Naive thymus-derived CD4-positive, alpha-beta T cell (primary cell): ENCODE measurements at places on chromosomes 2 and 18. TPM values are rescaled to one million over a fixed set of nuclear protein-coding genes. Genes with fewer than 3 reads are reported as not detected.
A peak's percentile ranks its signal among the peaks of the same experiment; 100 is the strongest.

RAX gene
- not detected for polyA plus RNA-seq

TEKT4 gene
- not detected for polyA plus RNA-seq

PLA2R1 gene
- polyA plus RNA-seq = not detected

RAB10 gene
- 56.1 TPM for polyA plus RNA-seq

LDLRAD4 gene
- 19.5 TPM for polyA plus RNA-seq

GPR75 gene
- polyA plus RNA-seq = 0.12 TPM

DNA sequence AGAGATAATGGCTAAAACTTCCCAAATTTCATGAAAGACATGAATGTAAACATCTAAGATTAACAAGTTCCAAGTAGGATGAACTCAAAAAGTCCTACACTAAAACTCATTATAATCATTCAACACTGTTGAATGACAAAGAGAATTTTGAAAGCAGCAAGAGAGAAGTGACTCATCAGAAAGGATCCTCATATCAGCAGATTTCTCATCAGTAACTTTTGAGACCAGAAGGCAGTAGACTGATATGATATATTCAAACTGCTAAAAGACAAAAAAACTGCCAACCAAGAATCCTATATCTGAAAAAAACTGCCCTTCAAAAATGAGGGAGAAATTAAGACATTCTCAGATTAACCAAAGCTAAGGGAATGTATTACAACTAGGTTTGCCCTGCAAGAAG is 130.6 kb upstream of the OTX1 start:
- no peaks in the 10 kb centered on the region for H3K27me3 ChIP-seq
- no peak for DNase-seq
- H3K4me1 ChIP-seq = no peaks in the 10 kb centered on the region

DNA sequence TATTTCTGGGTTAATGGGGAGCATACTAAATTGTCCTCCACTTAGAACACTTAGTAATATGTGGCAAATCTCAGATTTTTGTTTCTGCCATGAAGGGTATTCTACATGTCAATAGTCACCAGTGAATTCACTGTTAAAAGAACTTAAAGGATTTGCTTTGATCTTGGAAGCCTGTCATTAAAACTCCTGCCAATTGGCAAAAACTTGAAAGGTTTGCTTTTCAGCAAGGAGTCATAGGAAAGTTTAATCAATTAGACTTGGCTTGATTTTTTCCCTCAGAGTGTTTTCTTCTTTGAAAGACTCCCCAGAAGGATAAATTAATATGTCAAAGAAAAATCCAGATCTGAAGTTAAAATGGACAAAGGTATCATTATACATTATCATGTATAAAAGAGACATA is 671.9 kb upstream of the PKDCC start:
- H3K36me3 ChIP-seq = no peaks in the 10 kb centered on the region
- H3K4me3 ChIP-seq = no peak overlapping the region
- no peak for DNase-seq
- H3K27ac ChIP-seq = no peak overlapping the region
- H3K4me1 ChIP-seq = no peaks in the 10 kb centered on the region
- no peaks in the 10 kb centered on the region for H3K27me3 ChIP-seq

DNA sequence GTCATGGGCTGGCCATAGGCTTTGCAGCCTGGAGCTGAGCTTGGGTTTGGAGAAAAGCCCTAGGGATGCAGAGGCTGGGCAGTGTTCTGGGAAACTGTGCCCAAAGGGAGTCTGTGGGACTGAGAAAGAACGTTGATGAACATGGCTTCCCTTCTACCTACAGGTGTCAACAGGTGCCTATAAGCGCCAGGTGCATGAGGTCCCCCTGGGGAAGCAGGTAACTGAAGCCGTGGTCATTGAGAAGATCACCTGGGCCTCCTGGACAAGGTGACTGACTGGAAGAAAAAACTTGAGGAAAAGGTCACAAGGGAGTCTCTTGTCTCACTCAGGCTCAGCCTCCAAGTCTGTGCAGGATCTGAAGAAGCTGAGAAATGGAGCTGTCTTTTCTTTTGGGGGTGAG is 83.4 kb downstream of the RTN4 start:
- no peak overlapping the region for H3K4me3 ChIP-seq
- peaks cover 11% of the 10 kb centered on the region for H3K36me3 ChIP-seq
- no peak overlapping the region for H3K27ac ChIP-seq
- peaks cover 26% of the 10 kb centered on the region for H3K4me1 ChIP-seq

DNA sequence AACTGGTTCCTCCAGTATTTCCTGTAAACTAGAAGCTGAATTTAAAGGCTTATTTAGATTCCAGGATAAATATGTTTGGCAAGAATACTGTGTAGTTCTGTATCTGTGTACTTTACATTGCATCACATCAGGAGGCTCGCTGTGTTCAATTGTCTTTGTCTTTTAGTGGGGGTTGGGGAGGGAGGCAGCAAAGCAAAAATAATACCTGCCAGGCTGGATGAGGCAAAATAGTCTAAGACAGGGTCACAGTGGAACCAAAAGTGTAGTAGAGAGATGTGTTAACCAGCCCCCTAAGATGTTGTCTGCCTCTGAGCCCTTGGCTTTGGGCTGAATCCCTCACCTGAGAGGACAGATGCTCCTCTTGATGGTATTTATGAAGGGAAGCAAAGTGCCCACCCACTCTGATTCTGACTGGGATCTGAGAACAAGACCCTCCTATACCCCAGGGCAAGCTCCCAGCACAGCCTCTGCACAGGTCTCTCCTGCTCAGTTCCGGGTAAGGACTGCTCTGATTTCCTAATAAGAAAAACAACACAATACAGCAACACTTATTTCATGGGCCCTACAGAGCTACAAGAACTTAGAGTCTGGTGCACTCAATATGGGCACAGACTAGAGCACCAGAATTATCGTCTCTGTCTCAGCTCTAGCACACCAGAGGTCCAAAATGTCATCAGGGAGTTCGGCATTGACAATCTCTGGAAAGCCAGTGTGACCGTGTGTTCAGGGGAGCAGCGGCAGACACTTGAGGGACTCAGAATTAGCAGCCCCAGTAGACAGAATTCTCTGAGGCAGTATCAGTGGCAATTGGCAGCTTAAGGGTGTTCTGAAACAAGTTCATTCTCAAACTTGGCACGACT is 7.2 kb upstream of the AFTPH start:
- H3K4me1 ChIP-seq = no peaks in the 10 kb centered on the region
- no peaks in the 10 kb centered on the region for H3K36me3 ChIP-seq
- no peak overlapping the region for H3K27ac ChIP-seq
- DNase-seq = no peak
- H3K27me3 ChIP-seq = no peaks in the 10 kb centered on the region
- H3K4me3 ChIP-seq = no peak overlapping the region

- no peak for DNase-seq
- no peaks in the 10 kb centered on the region for H3K27me3 ChIP-seq
- H3K4me3 ChIP-seq = no peak overlapping the region
- no peak overlapping the region for H3K27ac ChIP-seq
- no peaks in the 10 kb centered on the region for H3K36me3 ChIP-seq
- no peaks in the 10 kb centered on the region for H3K4me1 ChIP-seq
Observed at GRCh38 chr18:24875777-24876176, 415.3 kb downstream of the HRH4 start.

DNA sequence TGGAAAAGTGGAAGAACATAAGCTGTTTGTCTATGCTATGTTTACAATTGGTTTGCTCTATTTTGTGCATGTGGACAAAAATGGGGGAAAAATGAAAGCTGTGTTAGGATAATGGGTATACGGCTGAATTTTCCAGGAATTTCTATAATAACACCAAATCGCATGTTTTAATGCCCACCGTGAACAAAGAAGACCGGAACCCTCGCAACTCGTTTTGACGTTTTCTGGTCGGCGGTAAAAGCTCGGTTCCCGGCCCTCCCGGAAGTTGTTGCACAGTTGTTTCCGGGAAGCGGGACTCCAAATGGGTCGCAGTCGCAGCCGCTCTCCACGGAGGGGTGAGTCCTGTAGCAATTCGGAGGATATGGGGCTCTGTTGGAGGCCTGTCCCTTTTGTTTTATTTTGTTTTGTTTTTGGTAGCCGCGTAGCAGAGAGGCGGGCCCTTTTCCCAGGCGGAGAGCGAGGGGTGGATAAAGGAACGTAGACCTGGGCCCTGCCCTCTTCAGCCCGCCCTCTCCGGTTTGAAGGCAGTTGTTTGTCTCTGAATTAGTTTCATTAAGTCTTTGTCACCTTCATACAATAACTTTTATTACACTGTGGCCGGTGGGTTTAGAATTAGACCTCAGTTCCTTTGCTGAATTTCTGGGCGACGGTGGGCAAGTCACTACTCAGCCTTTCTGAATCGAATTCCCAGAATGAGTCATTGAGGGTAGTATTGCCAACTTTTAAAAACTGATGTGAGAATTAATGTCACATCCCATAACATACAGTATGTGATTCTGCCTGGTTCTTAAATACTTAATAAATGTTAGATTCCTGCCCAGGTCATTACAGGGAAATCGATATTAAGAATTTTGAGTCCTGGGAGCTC is at the start of gene SNRNP27:
SNRNP27 (plus strand) TSS at position 273 of the 868 bp plus-strand sequence; CDS start at position 302, 29 bp downstream.
- peaks cover 37% of the 10 kb centered on the region for H3K36me3 ChIP-seq
- H3K4me3 ChIP-seq = peak within 1 kb of the TSS; percentile 67
- peaks cover 17% of the 10 kb centered on the region for H3K4me1 ChIP-seq
- peak within 1 kb of the TSS; percentile 91 for H3K27ac ChIP-seq
- peak; percentile 69 for DNase-seq
- H3K27me3 ChIP-seq = no peaks in the 10 kb centered on the region
